ENCODE measurements at places on chromosomes 3 and 15.

GRCh38 chr3:59884409-59884808 lies 834.6 kb upstream of the CFAP20DC start:
- no peak for ATAC-seq

- ATAC-seq, result peak; percentile 60
These were observed 806.5 kb downstream of the IGSF11 start for GRCh38 chr3:118228151-118228550.

GRCh38 chr3:16909802-16910201 lies 25.0 kb downstream of the PLCL2 start:
- no peak for ATAC-seq

- peak; percentile 30 for ATAC-seq
These were observed 281.9 kb upstream of the LRRFIP2 start for GRCh38 chr3:37456270-37456708.

DNA sequence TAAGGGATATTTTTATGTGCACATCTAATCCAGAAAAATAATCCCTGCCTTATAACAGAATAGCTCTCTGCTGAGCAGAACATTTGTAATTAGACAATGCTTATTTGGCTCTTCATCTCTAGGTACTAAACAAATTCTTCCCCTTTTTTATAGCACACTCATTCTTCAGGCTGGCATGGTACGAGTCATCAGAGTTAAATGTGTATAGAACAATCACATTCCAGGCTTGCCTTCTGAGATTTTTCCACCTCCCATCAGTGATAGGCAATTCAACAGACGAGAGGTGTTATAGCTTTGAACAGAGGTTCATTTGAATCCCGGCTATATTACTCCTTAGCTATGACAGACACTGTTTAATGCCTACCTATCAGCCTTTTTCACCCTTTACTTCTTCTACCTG lies 21.4 kb upstream of the SPPL2A start:
- no peak for ATAC-seq

DNA sequence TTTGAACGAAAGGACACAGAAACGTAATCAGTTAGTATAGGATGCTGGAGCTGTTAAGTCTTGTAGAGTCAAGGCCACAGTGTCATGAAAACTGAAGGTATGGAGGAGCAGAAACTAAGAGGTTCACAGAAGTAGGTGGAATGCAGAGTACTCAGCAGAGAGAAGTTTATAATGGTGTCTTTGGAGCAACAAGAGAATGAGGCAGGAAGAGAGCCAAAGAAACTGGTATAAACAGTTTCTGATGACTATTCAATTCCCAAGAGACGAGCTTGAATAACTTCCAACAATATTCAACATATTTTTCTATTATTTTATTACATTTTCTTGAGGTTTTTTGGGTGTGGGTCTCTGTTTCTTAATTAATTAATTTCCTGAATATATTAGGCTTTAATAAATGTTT lies 29.6 kb downstream of the GALK2 start:
- ATAC-seq, result no peak

GRCh38 chr15:85751291-85752123 lies 43.2 kb downstream of the KLHL25 start:
- ATAC-seq, result peak; percentile 21

DNA sequence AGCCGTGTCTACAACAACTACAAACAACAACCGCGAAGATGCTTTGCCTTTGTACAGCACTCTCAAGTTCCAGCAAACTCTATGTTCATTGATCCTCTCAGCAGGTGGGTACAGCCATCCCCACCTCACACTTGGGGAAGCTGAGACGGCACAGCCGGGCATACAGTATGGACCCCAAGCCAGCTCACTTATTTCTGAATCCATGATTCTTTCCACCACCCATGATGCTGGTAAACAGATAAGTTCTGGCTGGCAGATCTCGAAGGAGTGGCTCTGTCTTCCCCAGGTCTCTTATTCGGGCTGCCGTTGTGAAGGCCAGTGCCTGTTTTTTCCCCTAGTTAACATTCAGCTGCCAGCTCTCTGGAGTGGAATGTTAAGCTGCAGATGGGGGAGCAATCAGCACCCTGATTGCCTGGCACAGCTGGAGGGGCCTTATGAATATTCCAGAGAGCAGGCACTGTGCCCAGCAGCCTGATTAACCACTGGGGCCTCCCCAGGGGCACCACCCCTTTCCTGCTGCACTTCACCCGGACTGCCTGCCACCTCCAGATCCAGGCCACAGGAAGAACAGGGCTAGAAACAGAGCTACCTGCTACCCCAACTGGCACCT lies 73.2 kb downstream of the CORO2B start:
- no peak for ATAC-seq

- no peak for ATAC-seq
These were observed 28.3 kb downstream of the TOPBP1 start for GRCh38 chr3:133633439-133633838.
